Thoracic aorta endothelial cell (primary cell): ENCODE measurements at places on chromosomes 2 and 18. TPM values are rescaled to one million over a fixed set of nuclear protein-coding genes. Genes with fewer than 3 reads are reported as not detected.

Gene CRIM1
- total RNA-seq = 832 and 862 TPM in 2 replicates

Gene OXER1
- not detected in 2 replicates for total RNA-seq

Gene CNGA3
- under 0.01 TPM in 1 of 2 replicates, not detected in the other for total RNA-seq

Gene LTBP1
- 9.5 and 72.7 TPM in 2 replicates for total RNA-seq

Gene ASB18
- total RNA-seq = not detected in 2 replicates

Gene NCKAP5
- 0.50 and 1.5 TPM in 2 replicates for total RNA-seq

Gene HRH4
- under 0.01 TPM in 1 of 2 replicates, not detected in the other for total RNA-seq

Gene DSG1
- total RNA-seq = not detected in 2 replicates

Gene C2orf80
- not detected in 2 replicates for total RNA-seq

Gene PLCL1
- 9.6 and 9.7 TPM in 2 replicates for total RNA-seq

Gene IL1R2
- 0.27 TPM in 1 of 2 replicates, not detected in the other for total RNA-seq

Gene G6PC2
- total RNA-seq = not detected in 2 replicates

Gene PDE11A
- total RNA-seq = 0.14 and 0.27 TPM in 2 replicates
